ENCODE measurements at places on chromosomes 1 and 21.

GRCh38 chr1:225525377-225525776 is 97.5 kb upstream of the LBR start:
- no peak for DNase-seq

DNA sequence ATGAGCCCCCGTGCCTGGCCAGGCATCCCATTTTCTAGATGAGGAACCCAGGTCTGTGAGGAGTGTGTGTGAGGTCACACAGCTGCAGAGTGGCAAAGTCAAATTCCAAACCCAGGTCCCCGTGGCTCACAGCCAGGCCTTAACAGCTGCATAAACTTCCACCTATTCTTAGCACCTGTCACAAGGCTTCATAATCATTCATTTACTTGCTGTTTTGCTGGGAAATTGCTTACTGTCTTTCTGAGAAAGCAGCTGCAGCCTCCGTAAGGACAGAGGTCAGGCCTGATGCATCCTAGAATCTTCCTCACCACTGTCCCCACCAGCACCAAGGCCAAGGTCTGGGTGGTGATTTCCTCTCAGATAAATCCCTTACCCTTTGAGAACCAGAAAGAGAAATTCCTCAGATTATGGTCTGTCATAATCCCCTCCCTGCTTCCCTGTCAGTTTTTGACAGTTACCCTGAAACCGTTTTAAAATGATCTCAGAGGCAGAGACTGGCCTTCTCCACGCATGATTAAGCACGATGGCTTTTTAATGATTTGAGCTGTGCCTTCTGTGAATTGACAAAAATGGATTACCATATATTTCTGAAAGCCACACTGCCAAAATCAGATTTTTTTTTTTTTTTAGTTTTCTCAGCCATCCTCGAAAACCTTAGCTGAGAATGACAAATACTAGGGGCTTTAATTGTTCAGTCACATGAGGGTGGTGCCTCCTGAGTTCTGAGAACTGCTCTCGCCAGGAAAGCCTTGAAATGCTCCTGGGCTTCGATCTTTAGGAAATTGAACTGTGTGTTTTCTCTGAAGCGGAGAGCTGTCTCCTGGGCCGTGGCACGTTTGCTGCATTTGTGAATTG is 70.0 kb upstream of the SELENON start:
- DNase-seq, result no peak

- peak; percentile 20 for DNase-seq
Observed at GRCh38 chr21:45226540-45227326, 61.0 kb downstream of the POFUT2 start.

GRCh38 chr1:84988588-84988987 is 8.3 kb downstream of the MCOLN2 start:
- DNase-seq, result no peak

DNA sequence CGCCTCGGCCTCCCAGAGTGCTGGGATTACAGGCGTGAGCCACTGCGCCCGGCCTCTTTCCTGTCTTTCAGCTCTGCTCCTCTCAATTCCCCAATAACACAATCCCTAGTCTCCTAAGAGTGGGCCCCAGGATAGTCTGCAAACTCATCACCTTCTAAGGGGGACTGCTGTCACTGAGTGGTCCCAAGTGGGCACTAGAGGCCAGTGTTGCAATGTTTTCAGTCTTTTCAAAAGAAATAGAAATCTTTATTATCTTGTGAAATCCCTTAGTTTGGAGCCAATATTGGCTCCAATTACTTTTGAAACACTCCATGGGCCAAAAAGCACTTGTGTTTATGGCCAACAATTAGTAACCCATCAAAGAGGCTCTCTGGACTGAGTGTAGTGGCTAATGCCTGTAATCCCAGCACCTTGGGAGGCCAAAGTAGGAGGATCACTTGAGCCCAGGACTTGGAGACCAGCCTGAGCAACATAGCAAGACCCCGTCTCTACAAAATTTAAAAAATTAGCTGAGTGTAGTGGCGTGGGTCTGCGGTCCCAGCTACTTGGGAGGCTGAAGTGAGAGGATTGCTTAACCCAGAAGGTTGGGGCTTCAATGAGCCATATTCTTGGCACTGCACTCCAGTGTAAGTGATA is 28.6 kb upstream of the ZNF697 start:
- DNase-seq, result no peak

DNA sequence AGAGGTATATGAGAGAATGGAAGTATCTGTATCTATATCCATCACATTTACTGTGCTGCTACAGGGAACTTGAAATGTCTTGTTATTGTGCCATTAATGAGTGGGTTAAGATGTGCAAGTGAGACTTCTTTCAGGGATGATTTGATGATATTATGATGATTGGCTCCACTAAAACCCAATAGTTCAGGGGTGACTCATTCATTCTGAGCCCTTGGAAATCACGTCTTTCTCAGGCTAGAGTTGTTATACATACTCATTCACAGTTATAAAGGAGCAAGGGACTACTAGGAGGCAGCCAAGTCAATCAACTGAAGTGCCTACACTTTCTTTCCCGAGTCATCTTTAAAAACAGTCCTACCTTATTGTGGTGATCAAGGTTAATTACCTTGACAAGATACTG is 1109.8 kb upstream of the B3GALT2 start:
- no peak for DNase-seq

DNA sequence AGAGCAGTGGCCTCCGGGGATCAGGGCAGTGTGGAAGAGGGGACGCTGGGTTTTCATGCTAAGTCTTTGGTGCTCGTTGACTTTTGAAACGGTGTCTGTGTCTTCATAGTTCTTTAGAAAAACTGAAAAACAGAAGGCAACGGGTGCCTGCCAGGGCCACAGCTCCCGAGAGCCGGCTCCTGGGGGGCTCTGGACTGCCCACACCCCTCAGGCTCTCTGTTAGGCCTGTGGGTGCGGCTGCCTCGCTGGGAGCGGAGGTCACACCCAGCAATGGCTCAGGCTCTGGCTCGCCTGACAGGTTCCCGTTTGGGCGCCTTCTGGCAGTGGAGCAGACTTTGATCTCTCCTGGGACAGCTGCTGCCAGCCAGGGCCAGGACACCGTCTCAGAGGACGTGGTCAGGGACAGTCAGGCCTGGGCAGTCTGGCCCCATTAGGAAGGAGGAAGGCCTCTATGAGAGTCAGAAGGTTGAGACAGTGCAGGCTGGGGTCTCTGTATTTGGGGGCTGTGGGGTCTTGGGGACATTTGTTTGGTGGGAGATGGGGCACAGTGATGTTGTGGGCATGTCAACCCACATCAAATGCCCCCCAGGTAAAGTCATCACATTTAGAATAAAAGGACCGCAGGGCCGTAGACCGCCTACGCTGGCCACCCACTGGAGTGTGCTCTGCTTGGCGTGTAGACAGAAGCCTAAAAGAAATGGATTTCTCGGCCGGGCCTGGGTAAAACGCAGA is 5.6 kb downstream of the ARHGEF16 start:
- DNase-seq, result no peak

GRCh38 chr1:11358984-11359383 is 86.0 kb downstream of the UBIAD1 start:
- DNase-seq, result no peak

- no peak for DNase-seq
Observed at GRCh38 chr1:40042341-40042740, 1.8 kb downstream of the CAP1 start.

DNA sequence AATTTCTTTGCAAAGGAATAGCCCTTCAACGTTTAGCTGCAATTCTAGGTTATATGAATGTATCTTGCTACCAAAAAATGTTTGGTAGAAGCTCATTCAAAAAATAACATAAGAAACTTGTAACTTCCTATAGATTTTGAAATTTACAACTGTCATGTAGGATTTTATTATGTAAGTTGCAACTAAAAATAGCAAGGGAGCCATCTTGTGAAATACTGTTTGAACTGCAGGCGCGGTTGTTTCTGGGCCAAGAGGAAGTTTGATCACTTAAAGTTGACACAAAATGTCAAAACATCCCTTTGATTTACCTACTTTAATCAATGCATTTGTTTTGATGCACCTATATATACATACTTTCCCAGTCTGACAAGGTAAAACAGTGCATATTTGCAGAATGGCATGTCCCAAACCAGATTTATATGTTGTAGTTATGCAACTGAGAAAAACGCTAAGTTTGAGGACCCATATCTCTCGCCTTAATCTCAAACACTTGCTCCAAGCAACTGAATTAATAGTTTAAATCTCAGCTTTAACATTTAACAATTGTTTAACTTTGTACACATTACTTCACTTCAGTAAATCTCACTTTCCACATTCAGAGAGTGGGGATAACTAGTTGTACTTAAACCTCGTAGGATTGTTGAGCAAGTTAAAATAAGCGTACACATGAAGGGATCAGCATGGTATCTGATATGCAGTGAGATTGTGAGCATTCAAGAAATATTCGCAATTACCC is 63.9 kb downstream of the KCNK2 start:
- no peak for DNase-seq

- no peak for DNase-seq
Observed at GRCh38 chr1:247531937-247532336, 4.3 kb downstream of the OR2C3 start.

DNA sequence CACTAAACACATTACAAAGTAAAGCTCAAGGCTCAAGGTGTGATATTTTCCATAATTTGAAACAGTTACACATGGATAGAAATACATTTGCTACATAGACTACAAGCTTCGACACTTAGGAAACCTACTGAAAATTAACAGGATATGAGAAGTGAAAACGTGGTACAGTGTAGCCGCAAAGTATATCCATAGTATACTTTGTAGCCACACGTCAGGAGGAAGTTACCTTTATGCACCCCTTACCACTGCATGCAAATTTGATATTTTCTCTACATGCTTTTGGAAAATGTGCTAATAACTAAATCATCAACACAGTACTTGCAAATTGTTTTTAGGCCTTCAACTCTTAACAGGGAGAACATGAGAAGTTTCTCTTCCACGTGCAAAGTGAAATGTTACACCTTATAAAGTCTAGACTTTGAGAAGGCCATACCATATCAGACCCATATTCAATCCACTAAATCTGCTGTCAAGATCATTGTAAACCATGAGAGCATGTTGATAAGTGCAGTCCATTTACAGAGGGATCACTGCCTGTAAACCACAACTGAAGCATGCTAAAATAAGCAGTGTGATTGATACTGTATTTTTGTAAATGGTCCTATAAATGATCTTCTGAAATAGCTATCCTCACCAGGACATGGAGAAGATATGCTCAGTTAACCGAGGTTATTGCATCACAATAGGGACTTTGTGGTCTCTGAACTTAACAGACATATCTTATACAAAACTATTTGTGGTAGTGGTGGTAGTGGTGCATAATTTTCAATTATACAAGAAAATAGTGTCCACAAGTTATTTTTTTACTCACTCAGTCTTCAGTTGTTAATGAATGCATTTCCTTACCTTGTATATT is 64.7 kb downstream of the VAV3 start:
- DNase-seq, result no peak

DNA sequence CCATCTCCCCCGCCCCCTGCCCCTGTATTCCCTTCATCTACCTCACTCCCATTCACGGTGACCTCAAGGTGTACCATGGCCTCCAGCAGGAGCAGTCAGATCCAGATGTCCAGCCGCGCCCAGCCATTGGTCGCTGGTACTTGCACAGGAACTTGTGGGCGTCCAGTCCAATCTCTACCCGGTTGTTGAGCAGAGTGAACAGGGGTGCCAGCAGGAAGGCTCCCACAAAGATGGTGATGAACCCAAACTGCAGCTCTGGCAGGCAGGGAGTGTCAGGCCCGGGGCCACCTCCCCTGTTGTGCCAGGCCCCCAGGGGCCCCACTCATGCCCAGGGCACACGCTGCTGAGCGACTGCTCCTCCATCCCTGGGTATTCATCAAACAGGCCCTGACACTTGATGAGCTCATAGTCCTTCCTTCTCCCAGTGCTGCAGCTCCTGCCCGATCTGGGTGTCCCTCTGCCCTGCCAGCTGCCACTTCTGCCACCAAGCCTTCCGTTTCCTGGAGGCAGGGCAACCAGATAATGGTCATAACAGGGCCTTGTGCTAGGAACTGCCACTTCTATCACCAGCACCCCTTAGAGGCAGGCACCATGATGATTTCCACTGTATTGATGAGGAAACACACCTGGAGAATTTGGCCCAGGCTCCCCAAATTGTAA is 5.7 kb upstream of the ARHGEF19 start:
- no peak for DNase-seq

GRCh38 chr1:38454236-38454635 is 405.3 kb downstream of the RRAGC start:
- DNase-seq, result no peak

All from T-helper 1 cell (primary cell).